ENCODE measurements at places on chromosomes 5 and 9.

DNA sequence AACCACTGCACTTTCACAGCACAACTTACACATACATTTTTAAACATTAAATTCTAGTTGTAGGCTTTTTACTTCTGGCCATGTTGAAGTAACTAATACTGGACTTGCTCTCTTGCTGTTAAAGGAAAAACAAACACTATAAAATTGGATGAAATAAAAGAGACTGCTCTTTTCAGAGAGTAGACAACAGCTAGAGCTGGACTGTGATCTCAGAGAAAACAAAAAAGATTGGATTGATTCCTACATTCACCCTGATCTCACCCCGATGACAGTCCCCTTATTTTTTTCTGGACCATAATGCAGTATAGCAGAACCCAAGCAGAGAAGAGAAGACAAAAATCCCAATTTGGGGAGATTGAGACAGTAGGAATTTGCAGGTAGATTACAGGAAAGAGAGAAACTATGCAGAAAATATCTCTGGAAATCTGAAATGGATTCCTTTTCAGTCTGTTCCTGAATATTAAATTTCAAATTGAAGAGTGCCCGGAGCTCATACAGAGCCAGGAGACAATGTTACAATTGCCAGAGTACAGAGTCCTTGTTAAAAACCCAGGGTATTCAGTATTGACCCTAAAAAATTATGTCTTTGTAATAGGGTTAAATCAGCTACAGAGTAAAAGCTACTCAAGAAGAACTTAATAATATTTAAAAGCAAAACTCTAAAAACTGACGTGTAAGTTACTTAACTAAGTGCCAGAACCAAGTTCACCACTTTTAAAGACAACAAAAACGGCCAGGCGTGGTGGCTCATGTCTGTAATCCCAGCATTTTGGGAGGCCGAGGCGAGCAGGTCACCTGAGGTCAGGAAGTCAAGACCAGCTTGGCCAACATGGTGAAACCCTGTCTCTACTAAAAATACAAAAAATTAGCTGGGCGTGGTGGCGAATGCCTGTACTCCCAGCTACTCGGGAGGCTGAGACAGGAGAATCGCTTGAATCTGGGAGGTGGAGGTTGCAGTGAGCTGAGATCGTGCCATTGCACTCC lies 208.6 kb downstream of the MPDZ start:
- no peak for DNase-seq

DNA sequence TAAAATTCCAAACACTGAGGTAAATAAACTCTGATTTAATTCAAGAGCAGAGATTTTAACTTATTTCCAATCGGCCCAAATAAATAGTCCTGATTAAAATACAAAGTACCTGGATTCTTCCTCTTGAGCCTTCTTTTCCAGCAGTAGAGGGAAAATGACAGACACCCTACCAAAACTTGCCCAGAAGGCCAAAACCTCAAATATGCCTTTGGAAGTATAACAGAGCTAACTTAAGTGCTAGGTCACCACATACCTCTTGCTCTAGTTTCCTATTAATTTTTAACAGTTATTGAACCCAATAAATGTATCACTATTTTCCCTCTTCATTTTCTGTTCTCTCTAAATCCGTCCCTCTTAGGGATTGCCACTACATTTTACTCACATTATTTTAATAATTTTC lies 1.4 kb downstream of the BAAT start:
- no peak for DNase-seq

DNA sequence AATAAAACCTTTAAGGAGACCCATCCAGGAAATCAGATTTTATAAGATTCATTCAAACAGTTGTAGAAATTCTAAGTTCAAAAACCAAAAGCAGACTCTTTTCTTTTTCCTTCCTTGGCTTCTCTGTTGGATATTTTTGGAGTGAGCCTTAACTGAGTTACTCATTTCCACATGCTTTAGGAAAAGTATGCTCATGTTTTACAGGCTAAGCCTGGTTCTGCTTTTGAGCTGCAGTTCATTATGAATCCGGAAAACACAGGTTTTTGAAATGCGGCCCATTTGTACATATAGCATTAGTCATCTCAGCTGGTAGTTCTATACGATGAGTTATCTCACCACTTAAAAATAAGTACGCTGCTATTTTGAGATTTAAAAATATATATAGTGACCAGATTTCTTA lies 156.6 kb upstream of the DMRT1 start:
- DNase-seq: no peak

GRCh38 chr5:86631165-86631564 lies 13.4 kb downstream of the COX7C start:
- no peak for DNase-seq

DNA sequence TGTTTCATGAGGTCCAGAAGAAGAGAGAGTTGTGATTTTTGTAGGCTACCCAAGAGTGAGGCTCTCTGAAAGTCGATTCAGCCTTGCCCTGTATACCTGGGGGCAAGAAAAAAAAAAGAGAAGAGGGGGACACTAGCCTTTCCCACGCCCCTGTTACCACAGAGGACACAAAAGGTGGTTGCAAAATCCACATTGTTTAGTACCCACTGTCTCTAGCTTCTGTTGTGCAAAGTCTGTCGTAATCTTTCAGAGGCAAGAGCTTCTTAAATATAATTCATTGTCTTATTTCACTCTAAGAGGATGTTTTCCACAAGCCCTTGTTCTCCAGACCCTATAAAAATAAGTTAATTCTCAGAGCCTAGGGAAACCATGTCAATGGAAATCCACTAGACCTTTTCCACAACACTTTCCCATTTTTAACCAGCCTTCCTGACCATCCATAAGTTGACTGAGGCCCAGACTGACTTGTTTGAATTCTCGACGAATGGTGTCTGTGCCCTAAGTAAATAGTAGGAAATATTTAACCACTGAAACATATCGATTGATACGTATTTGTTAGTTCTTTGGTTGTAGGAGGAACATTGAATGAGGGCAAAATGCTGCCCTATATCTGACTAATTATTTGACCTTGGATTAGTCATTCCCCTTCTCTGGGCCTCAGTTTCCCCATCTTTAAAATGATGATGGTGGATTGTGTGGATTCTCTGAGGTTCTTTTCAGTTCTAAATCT lies 182.7 kb downstream of the PAPPA start:
- DNase-seq: no peak

Data from GM12891 (cell line).